ENCODE measurements at places on chromosomes 13 and 19.

GRCh38 chr19:50831026-50831396 lies 2.4 kb downstream of the KLK15 start:
- DNase-seq, result no peak

DNA sequence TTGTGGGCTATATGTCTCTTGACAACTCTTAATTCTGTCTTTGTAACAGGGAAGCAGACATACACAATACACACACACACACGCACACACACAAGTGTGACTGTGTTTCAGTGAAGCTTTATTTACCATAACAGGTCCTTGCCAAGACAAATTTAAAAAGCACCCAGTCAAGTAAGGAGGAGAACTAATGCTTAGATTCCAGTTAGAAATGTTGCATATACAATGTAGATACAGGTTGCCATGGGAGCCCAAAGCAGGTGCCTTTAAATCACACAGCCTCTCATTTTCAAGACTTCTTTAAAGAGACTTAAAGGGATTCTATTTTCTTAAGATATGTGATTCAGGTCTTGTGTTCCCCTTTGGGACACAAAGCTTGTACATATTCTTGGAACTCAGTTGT lies 1551.9 kb downstream of the EFNB2 start:
- DNase-seq, result no peak

- DNase-seq, result no peak
Measured at GRCh38 chr13:30819136-30819888, 84.0 kb downstream of the ALOX5AP start.

DNA sequence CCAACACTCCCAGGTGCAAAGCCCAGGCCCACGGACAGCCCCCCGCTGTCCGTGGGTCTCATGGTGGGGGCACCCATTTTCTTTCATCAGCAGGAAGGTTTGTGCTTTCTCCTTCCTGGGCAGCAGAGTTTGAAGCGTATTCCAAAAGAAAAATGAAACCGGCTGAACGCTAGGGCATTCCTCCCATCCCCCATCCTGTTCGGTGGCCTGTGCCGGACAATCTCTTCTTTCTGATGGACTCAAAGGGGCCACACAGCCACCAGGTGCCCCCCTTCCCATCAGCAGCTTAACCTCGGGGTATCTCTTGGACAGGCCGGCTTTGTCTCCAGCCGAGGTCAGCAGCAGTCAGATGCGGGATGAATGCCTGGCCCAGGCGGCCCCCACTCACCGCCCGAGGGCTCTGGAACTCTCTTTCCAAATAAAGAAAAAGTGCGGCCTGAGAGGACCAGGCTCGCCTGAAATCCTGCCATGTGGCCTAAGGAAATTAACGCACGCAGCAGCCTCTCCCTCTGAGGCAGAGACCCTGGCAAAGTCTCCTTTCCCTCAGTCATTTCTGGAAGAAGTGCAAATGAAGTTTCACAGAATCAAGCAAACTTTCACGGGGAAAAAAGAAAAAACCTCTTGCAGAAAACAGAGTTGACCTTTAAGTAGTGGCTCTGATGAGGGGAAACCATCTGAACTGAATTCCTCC lies 67.8 kb downstream of the RASA3 start:
- DNase-seq, result no peak

DNA sequence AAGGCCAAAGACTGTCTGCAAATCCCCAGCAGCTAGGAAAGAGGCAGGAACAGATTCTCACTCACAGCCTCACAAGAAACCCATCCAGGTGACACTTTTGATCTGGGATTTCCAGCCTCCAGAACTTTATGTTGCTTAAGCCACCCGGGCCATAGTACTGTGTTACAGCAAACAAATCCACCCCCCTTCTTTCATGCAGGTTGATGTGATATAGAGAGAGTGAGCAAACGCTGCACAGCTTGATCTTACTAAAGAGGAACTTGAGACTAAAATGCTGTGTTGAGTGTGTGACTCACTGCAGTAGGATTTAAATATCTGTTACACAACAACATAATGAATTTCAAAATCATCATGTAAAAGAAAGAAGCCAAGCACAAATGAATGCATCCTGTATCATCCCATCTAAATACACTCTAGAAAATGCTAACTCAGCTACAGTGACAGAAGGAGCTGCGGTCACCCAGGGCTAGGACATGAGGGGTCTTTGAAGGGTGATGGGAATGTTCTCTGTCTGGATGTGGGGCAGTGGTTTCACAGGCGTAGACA lies 32.2 kb downstream of the RCBTB2 start:
- DNase-seq, result no peak

DNA sequence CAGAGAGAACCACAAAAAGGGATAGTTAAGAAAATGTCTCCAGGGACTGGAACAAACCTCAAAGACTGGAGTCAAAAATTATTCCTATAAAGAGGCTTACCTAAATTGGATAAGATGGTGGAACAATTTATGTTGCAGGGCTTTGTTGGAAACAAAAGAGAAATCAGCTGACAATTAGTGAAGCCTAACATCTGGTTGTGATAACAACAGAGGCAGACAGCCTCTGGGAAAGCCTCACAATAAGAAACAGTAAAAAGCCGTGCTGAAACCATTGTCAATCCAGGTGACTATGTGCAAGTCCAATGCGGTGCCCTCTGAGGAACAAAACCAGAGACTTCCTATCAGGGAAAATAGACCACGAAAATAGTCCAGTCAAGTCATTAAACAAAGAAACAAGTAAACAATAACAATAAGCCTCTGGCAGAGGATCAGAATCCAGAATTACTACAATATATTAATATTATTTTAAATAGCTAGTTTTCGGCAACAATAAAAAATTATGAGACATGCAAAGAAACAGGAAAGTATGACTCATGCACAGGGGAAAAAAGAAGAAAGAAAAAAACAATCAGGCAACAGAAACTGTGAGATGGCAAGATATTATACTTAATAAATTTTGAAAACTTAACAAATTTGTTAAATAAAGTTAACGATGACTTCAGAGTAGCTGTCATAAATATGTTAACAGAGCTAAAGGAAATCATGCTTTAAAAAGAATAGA lies 99.7 kb upstream of the RXFP2 start:
- no peak for DNase-seq

- no peak for DNase-seq
Measured at GRCh38 chr13:21826214-21827015, 155.5 kb downstream of the FGF9 start.

DNA sequence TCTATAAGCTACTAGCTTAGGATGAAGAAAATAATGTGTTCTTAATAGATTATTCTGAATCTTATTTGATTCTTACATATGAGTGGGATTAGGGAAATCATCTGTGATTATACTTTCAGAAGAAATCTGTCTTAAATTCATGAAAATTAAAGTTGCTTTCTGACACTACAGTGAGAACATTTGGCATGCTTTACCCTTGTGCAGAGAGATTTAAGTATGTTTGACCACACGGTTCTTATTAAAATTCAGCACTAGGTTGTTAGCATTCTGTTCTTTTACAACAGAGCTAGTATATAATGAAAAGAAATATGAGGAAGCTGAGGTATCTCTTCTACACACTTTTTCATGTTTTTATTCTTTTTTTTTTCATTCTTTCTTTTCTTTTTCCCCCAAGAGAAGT lies 2723.9 kb downstream of the PCDH9 start:
- no peak for DNase-seq

DNA sequence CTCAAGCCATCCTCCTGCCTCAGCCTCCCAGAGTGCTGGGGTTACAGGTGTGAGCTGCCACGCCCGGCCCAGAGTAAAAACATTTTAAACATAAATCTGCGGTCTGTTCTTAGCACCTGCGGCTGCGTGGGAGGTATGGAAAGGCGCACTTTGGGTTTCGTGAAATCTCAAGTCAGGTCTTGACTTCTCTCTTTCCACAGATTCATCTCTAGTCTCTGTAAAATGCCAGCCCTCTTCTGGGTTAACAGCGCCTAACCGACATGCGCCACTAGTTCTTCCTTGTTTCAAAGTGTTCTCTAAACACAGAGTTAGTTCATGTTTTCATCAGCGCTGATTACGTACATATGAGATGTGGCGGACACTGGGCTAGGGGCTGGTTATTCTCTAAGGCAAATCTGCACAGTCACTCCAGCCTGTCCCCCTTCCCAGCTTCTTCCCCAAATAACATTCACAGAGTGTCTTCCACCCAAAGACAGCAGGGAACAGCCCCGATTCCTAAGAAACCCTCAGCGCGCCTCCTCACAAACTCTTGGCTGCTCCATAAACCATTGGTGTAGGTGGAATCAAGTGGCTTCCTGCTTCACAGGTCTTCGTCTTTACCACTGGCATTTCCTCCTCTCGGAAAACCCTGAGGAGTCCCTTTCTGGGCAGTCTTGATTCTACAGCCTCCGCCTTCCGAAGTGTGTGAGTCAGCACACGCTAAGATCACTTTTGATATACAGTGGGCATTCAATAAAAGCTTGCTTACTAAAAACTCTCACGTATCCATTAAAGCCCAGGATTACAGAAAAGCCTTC lies 1.4 kb downstream of the PARP4 start:
- peak; percentile 36 for DNase-seq

DNA sequence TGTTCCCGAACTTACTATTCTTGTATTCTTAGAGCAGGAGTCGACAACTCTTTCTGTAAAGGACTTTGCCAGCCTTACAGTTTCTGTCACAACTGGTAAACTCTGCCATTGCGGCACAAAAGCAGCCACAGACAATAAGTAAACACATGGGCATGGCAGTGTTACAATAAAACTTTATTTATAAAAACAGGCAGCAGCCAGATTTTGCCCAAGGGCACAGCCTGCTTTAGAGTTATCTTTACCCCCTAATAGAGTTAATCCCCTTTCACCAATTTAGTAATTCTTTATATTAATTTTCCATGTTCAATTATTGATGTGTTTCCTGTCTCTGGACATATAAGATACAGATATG lies 19.4 kb downstream of the DOCK9 start:
- no peak for DNase-seq

DNA sequence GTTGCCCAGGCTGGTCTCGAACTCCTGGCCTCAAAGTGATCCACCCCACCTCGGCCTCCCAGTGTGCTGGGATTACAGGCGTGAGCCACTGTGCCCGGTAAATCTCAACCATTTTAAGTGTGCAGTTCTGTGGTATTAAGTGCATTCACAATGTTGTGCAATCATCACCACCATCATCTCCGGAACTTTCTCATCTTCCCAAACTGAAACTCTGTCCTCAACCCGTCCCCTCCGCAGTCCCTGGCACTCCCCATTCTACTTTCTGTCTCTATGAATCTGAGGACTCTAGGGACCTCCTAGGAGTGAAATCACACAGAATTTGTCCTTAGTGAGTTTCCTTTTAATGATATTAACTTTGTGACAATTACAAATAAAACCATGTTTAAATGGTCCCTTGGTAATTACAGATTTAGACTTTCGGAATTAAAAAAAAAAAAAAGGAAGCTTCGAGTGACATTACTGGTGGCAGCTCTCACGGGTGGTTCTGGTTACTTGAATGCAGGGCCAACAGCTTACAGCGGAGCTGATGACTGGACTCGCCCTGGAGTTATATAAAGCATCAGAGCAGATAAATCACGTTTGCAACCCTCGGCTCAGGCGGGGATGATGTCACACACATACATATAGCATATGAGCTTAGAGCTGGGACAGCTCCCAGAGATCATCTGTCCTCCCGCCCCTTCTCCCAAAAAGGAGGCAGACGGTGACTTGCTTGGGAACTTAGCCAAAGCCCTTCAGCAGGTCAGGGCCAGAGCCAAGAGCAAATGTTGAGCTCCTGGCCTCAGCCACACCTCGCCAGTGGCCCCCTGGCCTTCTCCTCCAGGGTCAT lies 89.8 kb downstream of the ZNF557 start:
- DNase-seq, result no peak

DNA sequence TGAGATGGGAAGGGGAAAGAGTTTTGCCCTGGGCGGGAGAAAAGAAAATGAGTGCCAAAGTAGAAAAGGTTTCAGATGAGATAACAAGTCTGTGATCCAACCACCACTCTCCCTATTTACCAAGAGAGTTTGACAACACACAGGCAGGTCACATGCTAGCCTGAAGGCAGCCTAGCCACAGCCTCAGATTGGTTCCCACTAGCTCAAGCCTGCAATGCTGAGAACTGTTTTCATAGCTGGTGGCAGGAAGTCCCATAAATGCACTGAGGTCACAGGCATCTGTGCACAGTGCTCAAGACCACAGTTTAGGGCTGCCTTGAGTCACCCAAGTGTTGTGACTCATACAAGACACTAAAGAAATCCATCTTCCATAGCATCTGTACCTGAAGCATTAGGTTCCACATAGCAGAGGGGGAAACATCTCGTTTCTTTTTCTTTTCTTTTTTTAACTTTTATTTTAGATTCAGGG lies 18.5 kb upstream of the POP4 start:
- peak; percentile 18 for DNase-seq

GRCh38 chr19:36423925-36424324 lies 5.5 kb upstream of the ZFP82 start:
- DNase-seq, result no peak

DNA sequence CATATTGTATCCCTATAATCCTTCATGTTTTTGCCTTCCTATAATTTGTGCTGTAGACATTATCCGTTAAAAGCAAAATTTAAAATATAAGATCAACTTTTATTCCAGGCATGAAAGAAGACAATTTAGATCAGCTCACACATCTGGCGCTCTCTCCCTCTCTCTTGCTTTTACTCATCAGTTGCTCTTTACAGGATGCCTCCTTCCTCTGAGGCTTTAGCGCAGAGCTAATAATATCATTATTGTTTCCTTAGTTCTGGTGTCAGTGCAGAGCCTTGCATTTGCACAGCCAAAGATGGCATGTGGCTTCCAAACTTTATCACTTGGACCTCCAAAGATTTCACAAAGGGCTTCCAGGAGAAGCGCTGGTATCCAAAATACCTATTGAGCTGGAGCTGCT lies 295.1 kb downstream of the FGF9 start:
- no peak for DNase-seq

DNA sequence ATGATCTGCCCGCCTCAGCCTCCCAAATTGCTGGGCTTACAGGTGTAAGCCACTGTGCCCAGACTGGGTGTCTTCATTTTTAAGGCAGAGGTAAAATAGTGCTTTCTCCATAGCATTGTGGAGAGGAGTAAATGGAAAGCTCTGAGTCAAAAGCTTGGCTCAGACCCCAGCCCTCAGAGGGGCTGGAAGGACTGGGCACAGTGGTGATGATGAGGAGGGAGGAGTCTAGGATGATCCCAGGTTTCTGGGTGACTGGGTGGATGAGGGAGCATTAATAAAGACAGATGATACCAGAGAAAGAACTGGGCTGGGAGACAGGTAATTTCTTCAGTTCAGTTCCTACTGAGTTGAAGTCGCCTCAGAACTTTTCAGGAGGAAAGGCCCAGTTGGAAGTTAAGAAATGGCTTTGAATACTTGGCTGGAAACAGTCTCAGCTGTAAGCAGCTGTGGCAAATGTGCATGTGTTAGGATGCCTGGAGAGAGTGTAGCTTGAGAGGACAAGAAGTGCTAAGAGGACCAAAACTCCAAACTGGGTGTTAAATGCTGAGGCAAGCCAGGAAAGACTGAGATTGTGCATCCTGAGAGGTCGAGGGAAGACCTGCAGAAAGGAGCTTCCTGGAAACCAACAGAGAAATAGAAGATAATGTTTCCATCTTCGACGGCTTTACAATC lies 37.1 kb upstream of the MEDAG start:
- no peak for DNase-seq

- DNase-seq, result no peak
Measured at GRCh38 chr13:24304620-24305019, 4.8 kb upstream of the C1QTNF9 start.

Data from stimulated activated CD4-positive, alpha-beta T cell treated with anti-CD3 and anti-CD28 coated beads, Interleukin-15, amount 100 ng/mL, for 1 hour (primary cell).